CD8-positive, alpha-beta T cell (primary cell): ENCODE measurements at places on chromosomes 6 and 20. TPM values are rescaled to one million over a fixed set of nuclear protein-coding genes. Genes with fewer than 3 reads are reported as not detected.

DNA sequence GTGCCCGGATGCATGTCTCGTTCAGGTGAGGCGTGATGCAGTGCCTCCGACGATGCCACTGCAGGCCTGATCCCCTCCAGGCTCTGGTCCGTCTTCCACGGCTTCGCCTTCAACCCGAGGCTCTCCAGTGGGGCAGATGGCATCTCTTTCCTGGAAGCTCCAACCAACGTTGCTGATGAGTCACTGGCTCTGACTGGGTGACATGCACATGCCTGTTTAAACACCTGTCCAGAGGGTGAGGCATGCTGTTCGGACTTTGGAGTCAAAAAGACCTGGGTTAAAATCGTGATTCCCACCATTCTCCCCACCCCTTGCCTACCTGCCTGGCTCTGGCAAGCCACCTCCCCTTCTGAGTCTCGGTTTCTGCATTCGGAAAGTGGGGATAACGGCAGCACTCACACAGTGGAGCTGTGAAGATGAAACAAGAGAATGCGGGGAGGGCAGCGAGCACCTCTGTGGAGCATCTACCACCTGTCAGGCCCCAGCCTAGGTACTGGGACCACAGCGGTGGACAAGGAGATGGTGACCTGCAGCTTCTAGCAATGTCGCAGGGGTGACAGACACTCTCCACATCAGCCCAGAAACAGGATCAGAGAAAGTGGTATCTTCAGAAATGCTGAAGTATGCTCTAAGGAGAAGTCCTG, 8.5 kb upstream of the EDN3 start:
- DNase-seq, result no peak

- DNase-seq, result no peak
Observed at GRCh38 chr6:24566020-24566767, 71.4 kb downstream of the ALDH5A1 start.

- DNase-seq, result no peak
Observed at GRCh38 chr20:54874718-54875117, 399.3 kb downstream of the DOK5 start.

DNA sequence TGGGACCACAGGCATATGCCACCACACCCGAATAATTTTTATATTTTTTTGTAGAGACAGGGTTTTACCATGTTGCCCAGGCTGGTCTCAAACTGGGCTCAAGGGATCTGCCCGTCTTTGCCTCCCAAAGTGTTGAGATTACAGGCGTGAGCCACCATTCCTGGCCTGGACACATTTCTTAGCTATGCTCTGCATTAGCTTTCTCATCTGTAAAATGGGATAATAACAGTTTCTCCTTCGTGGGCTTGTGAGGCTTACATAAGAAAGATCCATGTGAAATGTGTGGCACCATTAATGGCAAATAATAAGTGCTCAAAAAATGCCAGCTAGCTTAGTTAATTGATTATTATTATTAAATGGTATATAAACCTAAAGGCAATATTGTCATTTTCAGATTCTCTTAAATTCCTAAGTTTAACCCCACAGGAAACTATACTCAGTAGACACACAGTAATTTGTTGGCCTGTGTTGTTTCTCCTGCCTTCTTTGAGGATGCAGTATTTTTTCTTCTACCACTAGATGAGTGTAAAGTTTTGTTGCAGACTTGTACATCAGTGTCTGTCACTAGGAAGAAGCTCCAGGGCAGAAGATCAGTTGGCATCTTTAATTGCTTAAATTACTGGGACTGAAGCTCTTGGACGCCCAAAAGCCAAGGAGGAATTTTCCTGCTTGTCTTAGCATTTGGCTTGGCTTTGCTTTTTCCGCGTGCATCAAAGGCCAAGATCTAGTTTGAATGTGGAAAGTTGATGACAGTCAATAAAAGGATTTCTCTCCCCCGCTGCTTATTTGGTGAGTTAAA, 162.3 kb upstream of the ZNF217 start:
- no peak for DNase-seq

DNA sequence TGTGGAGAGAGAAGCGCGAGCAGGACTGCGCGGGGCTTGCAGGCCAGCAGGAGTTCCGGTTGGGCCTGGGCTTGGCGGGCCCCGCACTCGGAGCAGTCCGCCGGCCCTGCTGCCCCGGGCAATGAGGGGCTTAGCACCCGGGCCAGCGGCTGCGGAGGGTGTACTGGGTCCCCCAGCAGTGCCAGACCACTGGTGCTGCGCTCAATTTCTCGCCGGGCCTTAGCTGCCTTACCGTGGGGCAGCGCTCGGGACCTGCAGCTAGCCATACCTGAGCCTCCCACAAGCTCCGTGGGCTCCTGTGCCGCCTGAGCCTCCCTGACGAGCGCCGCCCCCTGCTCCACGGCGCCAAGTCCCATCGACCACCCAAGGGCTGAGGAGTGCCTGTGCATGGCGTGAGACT, 89.0 kb upstream of the MBOAT1 start:
- DNase-seq, result no peak

DNA sequence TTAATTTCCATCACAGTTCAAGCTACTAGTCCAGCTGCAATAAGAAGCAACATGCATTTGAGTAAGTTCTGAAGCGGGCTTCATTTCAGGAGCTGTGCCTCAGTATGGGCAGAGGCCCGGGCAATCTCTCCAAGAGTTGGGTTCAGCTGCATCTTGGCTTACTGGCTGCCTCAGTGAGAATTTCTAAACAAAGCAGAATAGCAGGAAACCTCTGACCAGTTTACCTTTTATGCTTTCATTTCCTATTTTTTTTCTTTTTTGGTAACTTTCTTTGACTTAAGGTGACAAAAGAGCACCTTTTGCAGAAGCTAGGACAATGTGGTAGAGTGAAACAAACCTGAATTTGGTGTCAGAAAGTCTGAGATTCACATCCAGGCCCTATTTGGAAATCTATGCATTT, 51.0 kb upstream of the FBXO30 start:
- DNase-seq, result no peak

GRCh38 chr20:57909763-57910331, 200.0 kb upstream of the PMEPA1 start:
- DNase-seq, result no peak

DNA sequence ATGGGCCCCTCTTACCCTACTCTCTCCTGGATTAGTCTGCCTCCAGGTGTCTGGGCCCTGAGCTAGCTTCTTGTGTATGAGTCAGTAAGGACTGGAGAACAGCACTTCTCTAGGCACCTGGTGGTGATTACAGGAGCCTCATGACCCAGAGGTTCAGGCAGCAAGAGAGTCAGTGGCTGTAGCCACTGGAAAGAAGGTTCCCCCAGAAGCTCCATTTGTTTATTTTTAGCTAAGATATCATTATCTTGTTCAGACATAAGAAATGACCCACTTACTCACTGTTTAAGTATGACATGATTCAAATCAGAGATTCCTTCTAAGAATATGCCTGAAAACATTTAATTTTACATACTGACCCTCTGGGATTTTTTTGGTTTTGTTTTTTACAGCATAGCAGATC, 23.6 kb upstream of the SLC4A11 start:
- DNase-seq, result no peak

DNA sequence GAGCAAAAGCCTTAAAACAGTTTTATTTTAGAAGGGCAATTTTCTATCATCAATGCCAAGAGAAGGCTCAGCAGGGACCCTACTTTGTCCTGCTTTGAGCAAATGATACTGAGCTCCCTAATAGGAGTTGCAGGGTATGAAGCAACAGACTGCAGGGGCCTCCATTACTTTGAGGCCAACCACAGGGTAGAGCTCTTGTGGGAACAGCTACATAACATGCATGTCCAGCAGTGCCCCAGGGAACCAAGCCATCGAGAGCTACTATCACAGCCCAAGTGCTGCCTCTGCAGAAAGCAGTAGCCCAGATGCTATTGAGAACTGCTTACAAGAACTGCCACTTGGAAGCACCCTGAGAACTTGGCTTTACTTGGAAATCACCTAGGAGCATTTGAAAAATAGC, 222.1 kb downstream of the LAMA2 start:
- DNase-seq, result no peak

KHDC1L gene
- not detected for total RNA-seq

FAXC gene
- not detected for total RNA-seq

DNAH8 gene
- total RNA-seq, result not detected
